ENCODE measurements at places on chromosomes 13 and 19.

GRCh38 chr13:21043898-21044297, 17.5 kb downstream of the LATS2 start:
- peak; percentile 84 for DNase-seq

DNA sequence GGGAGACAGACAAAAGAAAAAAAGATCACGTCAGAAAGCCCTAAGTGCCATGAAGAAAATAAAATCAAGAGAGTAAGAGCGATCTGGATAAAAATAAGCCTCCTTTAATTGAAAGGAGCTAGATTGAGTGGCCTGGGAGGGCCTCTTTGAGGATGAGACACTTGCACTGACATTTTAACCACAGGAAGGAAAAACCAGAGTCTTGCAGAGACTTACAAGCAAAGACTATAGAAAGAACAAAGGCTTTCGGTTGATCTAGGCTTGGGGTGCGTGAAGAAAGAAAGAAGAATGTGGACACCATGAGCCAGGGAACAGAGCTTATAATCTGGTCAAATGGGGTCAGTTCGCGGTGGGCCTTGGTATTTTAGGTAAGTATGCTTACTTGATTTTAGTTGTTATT, 342.7 kb downstream of the COG6 start:
- no peak for DNase-seq

DNA sequence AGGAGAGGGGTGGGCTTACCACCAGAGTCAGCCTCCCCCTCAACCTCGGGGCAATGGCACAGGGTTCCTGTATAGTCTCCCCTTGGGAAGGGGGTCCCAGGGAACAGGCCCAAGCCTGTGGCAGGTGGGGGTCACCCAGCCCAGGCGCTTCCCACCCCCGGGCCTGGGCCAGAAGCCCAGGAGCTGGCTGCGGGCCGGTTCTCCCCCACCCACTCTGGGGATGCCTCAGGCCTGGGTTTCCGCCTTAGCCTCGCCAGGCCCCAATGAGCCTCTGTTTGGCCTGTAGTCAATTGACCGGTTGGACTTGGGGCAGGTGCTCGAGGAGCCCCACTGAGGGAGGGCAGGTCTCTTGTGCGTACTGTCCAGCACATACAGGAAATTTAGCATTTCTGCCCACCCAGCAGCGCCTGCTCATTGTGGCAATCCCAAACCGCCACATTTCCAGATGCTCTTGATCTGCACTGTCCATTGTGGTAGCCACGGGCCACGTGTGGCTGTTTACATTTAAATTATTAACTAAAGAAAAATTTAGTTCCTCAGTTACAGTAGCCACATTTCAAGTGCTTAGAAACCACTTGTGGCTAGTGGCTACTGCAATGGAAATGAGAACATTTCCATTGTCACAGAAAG, 9.9 kb downstream of the LYL1 start:
- no peak for DNase-seq

GRCh38 chr19:10091895-10092641, 6.0 kb downstream of the SHFL start:
- DNase-seq: no peak

- DNase-seq: no peak
Measured at GRCh38 chr13:107518780-107519179, 696.6 kb downstream of the LIG4 start.

DNA sequence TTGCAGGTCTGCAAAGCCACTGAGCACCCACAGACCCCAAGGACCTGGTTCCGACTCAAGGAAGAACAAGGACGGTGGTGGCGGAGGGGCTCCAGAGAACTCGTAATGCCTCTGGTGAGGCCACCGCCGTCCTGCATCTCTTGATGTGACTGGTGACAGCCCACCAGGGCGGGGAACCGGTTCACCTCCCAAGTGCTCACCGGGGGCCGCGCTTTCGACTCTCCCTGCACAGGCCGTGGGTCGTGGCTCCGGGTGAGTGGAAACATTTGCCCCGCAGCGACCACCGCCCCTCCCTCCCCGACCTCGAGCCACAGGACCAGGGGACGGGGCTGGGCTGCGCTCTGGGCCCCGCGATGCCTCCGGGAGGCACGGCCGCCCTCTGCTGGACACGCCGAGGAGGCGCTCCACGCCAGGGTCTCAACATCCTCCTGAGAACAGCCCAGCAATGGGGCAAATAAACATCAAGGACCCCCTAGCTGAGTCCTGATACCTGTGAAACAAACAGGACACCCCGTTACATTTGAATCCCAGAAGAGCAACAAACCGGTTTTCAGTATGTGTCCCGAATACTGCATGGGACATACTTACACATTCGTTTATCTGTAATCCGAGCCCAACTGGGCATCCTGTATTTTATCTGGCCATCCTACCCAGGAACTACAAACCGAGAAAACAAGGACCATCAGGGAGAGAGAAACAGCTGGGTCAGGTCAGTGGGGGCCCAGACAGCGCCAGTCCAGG, 3.9 kb upstream of the PLPP2 start:
- no peak for DNase-seq

Data from fibroblast of skin of left quadriceps (primary cell).